ENCODE measurements at places on chromosomes 12 and 14. TPM values are rescaled to one million over a fixed set of nuclear protein-coding genes. Genes with fewer than 3 reads are reported as not detected.
A peak's percentile ranks its signal among the peaks of the same experiment; 100 is the strongest.

TSHR gene
- not detected for total RNA-seq

GRCh38 chr14:60637479-60638315, 11.6 kb downstream of the SIX1 start:
- ATAC-seq: peak; percentile 39

OLR1 gene
- 6.5 TPM for total RNA-seq

MYF6 gene
- total RNA-seq: not detected

DNA sequence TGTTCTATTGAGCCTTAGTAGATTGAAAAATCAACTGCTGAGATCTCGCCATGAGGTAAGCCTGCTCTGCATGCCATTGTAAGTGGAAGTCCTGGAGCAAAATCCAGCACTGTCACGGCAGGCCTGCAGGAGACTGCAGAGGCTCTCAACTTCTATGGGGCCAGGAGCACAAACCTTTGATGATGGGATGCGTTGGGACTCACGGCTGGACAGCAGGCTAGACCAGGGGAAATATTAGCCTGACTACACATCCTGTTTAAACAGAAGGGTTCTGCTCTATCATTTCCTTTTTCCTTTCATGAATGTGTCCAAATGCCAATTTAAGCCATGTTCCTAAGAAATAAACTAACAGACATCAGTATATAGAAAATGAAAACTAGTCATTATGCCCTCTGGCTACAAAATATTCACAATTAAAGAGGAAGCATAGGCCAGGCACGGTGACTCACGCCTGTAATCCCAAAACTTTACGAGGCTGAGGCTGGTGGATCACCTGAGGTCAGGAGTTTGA, 33.9 kb upstream of the RASSF8 start:
- no peak for ATAC-seq

DNA sequence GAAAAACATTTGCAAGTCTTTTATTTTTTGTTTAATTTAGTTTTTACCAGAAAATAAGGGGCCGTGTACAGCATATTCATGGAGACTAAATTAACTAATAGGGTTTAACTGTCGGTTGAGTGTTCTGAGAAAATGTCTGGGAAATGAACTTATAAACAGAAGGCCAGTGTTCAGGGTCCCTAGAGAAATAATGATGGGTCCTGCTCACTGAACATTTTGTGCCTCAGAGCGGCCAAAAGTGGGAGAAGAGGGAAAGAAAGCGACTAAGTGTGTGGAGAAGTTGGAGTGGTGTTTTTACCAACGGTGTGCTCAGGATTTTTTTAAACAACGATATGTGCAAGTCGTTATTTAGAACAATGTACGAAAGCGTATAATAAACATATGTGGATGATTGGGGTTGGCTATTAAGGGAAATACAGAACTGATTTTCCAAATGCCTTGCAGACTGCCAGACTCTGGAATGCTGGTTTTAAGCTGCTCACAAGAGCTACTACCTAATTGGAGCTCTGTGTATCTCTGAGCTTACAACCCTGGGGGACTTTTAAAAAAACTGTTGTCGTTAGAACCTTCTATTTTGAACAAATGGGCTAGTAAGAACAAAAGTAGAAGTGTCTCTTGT, 166.7 kb downstream of the SLC38A4 start:
- no peak for ATAC-seq
